ENCODE measurements at places on chromosomes 12 and 14.

- no peak for DNase-seq
These were observed 4.3 kb upstream of the FGD4 start for GRCh38 chr12:32395026-32395425.

DNA sequence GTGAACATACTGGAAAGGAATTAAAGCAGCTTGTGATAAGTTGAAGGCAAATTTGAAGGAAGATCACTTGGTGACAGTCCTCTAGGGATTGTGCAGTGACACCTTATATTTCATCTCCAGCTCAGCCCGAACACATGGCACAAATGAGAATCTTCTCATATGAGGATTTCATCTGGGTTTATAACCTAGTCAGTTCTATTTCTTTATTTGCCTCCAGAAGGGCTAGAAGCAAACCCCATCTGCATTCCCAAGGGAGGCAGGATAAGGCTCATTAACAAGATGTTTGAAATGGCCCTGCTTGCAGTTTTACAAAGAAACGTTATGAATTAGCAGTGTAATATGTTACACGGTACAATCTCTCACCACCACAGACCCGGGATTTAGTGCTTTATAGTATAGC, 90.7 kb upstream of the KRR1 start:
- no peak for DNase-seq

- no peak for DNase-seq
These were observed 58.1 kb downstream of the NCOR2 start for GRCh38 chr12:124509300-124509675.

- no peak for DNase-seq
These were observed 306.3 kb upstream of the FLRT2 start for GRCh38 chr14:85223667-85224066.

GRCh38 chr14:99413911-99414310, 66.7 kb downstream of the SETD3 start:
- no peak for DNase-seq

DNA sequence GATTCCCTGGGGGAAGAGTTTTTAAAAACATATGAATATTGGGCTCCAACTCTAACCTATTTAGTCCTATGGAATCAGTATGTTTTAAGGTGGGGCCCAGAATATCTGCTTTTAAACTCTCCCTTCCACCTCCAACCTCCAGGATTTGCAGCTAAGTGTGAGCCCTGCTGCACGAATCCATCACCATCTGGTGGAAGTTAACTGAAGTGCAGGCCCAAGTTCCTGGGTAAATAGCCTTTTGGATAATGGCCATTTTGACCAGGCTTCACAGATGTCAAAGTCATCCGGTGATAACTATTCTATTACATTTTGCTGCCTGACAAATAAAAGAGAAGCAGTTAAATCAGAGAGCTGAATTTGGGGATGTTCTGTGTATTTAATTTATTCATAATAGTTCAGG, 58.1 kb upstream of the RMST start:
- DNase-seq: peak; percentile 48

GRCh38 chr12:113477171-113477841, 5.6 kb upstream of the LHX5 start:
- DNase-seq: no peak

- no peak for DNase-seq
These were observed 279.6 kb upstream of the TMEM132C start for GRCh38 chr12:127987199-127987901.

DNA sequence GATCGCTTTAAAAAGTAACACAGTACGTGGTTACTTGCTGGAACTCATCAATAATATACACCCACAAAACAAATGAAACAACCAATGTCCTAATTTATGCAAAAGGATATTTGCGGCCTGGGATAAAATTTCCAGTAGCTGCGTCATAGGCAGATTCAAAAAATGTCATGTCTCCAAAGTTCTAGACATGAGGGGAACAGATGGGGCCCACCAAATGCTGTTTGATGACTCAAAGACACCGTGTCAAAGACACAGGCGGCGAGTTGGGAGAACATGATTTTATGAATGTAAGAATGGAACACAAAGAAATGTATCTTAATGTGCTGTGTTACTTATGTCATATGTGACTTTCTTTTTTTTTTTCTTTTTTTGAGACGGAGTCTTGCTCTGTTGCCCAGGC, 34.3 kb upstream of the NCOR2 start:
- DNase-seq: no peak

GRCh38 chr14:55038708-55039107, 11.7 kb downstream of the SOCS4 start:
- DNase-seq: peak; percentile 26

DNA sequence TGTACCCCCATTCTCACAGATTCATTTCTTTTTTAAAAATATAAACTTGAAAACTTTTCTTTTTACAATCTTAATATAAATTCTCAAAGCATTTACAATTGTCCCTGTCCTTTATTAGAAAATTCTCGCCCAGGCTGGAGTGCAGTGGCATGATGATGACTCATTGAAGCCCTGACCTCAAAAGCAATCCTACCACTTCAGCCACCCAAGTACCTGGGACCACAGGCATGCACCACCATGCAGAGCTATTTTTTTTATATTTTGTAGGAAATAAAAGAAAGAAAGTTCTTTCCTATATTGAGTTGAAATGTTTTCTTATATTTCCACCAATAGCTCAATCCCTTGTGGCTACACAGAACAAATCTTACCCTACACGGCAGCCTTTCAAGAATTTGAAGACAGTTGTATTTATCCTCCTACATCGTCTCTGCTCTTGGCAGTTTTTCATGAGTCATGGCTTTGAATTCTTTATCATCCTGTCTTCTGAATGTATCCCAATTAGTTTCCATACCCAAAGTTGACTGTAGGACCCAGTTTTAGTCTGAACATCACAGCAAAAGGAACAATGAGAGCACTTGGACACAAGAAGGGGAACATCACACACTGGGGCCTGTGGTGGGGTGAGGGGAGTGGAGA, 52.4 kb downstream of the SYT1 start:
- DNase-seq: no peak

DNA sequence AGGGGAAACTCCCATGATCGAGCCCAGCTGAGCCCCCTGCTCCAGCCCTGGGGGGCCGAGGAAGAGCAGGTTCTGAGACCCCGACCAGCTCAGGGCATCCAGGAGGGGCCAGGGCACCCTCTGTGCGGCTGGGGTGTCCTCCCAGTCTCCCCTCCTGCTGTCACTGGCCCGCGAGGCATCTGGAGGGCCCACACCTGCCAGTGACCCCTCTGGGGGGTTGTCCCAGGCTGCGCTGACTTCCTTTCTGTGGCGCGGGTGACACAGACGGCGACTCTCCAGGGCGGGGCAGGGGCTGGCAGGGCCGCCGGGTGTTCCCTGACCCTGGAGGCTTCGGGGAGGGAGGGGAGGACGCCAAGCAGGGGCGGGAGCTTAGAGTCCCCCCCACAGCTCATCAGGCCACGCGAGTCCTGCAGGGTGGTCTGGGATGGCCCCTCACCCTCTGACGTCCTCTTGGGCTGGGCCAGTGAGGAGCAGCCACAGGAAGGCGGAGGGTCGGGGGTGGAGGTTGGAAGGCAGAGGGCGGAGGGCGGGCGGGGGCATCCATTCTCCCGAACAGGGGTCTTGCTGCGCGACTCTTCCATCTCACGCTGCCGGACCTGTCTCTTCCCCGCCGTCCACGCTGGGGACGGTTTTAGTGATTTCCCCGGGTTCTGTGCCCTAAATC, 38.6 kb upstream of the FBRSL1 start:
- no peak for DNase-seq

DNA sequence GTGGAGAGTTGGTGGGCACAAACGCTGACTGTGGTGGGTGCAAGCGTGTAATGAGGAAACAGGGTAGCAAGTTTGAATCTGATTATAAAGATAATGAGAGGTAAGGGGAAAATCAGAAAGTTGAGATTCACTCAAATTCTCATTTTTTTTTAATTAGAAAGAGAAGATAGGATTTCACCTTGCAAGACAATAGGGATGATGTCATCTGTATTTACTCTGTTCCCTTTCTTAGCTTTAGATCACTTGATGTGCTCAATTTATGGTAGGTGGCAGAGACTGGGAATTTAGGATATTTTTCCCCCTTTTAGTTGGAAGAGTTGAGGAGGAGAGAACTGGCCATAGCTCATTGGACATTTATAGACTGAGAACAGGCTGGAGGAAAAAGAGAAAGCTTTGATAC, 363.6 kb downstream of the AEBP2 start:
- DNase-seq: no peak

DNA sequence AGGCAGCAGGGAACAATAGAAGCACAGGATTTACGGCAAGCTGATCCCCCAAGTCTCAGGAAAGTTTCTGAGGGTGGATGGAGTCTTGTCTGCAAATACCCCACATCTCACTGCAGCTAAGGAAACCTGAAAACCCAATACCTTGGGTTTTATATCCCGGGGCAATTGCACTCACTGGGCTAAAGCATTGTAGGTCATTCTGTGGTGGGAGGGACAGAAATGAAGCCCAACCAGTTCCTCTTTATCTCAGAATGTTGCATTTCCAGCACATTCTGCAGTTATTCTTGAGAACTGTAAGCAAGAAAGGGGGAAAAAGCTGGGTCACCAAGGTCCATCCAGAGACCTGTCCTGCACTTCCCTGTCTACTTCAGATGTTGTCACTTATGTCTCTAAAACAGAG, 39.8 kb downstream of the C12orf42 start:
- DNase-seq: no peak

DNA sequence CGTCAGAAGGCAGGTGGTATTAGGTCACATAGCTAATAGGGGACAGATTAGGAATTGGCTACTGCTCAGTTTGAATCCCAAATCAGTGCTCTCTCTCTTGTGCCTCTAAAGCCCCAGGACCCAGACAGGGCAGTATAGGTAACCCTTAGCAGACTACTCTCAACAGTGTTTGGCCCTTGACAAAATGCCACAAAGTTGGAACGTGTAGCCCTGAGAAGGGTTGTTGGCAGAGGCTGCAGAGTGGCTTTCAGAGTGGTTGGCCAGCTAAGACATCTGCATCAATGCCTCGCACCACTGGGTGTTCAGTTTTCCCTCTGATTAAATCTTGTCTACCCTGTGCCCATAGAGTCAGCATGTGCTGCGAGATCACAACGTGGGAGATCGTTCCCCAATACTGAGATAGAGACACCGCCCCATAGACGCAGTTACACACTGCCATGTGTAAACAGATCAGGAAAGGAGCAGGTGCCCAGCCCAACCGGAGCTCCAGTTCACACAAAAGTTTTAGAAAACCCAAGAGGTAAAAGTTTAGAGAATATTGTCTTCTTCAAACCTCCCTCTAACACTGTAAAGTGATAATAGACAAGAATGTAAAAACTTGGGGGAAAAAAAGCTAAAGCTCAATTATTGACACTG, 48.3 kb downstream of the EML1 start:
- DNase-seq: no peak

DNA sequence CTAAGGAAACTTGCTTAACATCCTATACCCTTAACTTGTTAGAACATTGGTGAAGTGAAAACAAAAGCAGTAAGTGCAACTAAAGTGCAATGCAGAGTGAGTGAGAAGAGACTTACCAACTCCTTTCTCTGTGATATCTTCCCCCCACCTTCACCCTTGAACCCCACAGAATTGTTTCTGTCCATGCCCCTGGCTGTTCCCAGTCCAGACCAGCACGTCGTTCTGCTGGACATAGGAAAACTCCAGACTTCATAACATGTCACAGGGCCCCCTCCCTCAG, 91.9 kb downstream of the DAD1 start:
- DNase-seq: no peak

DNA sequence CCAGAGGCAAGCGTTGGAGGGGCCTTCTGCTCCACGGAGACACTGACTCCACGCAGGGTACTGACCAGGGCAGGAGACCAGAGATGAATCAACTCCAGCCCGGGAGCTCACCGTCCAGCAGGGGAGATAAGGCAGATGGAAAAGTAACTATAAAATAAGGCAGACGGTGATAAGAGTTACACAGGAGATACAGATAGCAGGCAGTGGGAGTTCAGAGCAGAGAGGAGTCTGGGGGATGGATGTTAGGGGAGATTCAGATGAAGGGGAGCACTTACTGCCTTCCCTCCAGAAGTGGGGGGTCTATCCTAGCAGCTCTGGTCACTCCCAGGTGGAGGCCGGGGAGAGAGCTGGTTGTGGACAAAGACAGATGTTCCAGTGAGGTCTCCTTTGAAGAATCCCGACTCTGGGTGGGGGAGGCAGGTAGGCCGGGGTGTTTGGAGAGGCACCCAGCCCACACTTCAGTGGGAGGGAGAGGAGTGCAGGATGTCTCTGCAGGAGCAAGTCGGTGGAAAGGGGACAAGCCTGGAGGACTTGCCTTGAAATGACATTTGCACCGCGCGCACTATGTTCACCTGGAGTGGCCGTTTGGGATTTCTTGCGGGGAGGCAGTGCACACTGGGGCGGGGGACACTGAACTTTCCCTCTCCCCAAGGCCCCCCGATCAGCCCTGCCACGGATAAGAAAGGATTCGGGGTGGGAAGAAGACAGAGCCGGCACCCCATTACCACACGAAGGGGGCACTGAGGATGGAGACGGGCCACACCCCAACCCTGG, 1.2 kb downstream of the PITPNM2 start:
- no peak for DNase-seq

DNA sequence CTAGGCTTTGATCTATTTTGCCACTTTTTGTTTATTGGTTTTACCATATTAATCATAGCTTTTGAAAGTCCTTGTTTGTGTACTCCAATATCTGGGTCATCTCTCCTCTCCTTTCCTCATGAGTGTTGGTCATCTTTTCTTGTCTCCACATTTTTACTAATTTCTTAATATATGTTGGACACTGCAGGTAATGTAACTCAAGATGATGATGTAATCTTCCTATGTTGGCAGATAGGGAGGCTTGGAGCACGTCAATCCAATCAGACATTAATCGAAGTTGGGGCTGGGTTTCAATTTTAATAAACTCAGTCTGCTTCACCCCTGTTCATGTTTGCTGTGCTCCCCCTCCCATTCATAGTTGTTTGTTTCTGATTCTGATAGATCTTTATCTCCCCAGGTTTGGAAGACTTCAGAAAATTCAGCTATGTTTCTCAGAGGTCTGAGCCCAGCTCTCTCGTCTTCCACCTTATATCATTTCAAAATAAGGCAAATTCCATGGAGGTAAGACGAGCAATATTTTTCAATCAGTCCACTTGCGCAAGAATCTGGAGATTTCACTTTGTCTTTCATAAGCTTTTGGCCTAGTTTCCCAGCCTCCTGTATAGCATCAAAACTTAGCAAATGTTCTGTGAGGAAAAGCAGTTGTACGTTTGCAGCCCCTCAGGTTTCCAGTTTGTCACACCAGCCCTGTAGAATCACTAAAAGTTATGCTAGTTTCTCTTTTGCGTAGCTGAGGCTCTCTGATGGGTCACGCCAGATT, 504.1 kb downstream of the TMTC2 start:
- DNase-seq: no peak

- no peak for DNase-seq
These were observed 232.9 kb downstream of the ATP23 start for GRCh38 chr12:58174316-58174715.
